Cardiac muscle cell (in vitro differentiated cells and primary cell): ENCODE measurements at places on chromosomes 11 and 22. TPM values are rescaled to one million over a fixed set of nuclear protein-coding genes. Genes with fewer than 3 reads are reported as not detected.

The KCNQ1 gene
- 7.8 and 18.6 TPM in 2 replicates for total RNA-seq

DNA sequence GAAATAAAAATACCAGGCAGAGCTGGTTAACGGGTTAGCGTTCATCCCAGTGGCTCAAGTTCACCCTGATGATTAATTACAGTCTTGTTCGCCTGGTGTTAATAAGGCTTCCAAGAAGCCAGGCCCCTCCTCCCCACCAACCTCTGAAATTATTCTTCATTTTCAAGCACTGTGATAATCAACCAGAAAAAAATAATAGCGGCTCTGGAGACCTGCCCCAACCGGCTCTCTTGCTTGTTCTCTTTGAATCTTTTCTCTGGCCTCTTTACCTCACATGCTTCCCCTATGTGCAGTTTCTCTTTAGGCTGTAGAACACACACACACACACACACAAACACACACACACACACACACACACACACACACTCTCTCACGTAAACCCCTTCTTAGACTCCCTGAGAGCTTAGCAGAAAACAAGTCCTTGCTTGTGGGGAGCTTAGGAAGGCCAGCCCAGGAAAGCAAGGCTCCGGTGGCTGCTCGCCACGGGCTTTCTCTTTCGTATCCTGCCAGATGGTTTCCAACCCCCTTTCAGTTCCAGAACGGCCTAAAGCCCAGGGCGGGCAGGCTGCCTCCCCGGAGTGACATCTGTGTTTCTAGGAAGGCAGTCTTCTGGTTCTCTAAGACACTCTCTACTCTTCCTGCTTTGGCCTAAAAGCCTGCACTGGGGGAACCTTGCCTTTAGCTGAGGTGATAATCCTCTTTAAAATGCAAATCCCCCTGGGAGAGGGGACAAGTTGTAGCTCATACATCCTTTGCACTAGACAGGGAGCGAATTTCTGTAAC lies 106.4 kb upstream of the SESN3 start:
- peak; percentile 82 for DNase-seq

DNA sequence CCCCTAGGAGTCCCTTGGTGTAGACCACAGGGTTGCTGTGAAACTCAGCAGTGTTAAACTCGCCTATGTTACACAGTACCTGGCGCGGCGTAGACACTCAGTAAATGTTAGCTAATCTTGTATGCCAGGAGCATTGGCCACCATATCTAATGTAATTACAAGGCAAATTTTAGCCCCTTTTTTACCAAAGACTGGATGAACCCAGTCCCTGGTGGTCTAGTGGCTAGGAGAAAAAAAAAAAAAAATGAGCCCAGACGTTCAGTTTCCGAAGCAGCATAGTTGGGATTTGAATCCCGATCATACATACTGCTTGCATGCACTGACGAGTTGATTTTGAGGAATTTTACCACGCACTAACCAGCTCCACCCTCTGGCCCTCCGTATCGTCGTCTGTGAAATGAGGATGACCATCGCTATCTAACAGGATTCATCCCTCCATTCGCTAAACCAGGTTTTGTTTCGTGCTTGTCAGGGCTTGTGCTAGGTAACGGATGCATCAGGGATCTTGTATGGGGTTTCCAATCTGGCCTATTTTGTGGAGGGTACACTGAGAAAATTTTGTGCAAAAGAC lies 688 bp downstream of the PTS start:
- DNase-seq = peak; percentile 2

DNA sequence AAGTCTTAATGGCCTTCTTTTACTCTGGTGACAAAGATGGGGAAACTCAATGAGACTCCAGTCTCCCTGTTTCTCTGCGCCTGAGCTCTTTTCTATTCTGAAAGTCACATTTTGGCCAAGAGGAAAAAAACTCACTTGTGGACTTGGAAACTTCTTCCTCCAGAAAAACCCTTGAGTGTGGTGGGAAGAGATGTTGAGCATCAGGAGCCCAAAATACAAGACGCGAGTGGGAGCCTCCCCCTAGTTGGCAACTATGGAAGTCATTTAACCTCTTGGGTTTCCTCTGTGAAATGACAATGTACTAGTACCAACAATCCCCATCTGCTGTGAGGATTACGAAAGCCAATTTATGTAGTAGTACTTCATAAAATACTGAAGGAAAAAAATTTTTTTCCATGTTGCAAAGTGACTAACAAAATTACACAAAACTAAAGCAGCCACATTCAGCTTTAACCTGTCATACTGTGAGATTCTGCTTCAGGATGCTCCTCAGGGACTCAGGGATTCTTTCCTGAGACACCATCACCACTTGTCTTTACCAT lies 524 bp upstream of the SLC25A17 start:
- no peak for DNase-seq

The TP53AIP1 gene
- 0.46 TPM in 1 of 2 replicates, not detected in the other for total RNA-seq

- peak; percentile 70 for DNase-seq
These were observed 105.3 kb upstream of the HSD17B12 start for GRCh38 chr11:43574949-43575912.

The NDUFS3 gene
- 79.1 and 128 TPM in 2 replicates for total RNA-seq

DNA sequence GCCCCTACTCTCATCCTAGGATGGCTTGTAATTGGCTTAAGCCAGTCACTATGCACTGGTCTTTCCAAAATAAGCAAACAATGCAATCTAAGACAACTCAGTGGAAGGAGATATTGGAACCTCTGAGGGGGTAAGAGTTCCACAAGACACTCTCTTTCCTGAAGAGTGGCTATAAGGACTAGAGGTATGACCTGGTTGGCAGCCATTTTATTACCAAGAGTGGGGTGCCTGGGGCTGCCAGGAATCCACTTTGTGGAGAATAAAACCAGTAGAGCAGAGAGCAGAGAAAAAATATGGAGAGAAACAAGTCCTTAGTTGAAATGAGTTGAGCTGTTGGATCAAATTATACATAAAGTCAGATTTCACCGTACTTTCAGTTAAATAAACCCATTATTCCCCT lies 38.8 kb upstream of the CAPRIN1 start:
- no peak for DNase-seq

GRCh38 chr22:37926771-37927636 lies 20.9 kb downstream of the MICALL1 start:
- no peak for DNase-seq

DNA sequence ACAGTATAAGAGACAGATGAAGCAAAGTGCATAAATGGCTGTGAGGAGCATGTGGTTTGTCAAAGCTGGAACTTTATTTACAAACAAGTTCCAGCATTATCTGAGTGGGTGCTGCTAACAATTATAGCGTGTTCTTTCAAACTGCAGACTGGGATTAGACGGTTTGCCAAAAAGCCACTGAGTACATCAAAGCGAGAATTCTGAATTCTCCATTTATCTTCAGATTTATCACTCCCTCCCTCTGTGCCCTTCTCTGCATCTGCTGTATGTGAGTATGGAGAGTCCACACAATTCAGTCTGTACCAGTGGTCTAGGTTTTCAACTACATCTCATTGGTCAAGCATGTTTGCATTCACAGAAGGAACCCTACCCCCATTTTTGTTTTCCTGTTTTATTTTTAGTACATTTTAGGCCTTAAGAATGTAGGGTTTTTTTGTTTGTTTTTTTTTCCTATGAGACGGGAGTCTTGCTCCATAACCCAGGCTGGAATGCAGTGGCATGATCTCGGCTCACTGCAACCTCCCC lies 18.1 kb upstream of the INCENP start:
- peak; percentile 69 for DNase-seq

DNA sequence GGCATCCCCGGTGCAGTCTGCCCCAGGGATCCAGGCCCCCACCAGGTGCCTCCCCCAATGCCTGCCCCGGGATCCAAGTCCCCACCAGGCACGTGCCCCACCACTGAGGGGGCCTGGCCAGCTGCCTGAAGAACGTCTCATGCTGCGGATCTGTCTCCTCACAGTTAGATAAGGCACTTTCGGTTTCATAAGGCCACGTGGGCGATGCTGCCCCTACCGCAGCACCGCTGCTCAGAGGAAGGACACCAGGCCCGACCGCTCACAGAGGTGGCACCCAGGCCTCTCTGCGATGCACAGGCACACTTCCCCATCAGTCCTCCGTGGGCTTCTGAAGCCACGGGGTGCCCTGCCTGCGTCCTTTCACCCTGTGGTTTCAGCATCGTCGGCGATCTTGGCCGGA lies 68.1 kb upstream of the BID start:
- DNase-seq = no peak

DNA sequence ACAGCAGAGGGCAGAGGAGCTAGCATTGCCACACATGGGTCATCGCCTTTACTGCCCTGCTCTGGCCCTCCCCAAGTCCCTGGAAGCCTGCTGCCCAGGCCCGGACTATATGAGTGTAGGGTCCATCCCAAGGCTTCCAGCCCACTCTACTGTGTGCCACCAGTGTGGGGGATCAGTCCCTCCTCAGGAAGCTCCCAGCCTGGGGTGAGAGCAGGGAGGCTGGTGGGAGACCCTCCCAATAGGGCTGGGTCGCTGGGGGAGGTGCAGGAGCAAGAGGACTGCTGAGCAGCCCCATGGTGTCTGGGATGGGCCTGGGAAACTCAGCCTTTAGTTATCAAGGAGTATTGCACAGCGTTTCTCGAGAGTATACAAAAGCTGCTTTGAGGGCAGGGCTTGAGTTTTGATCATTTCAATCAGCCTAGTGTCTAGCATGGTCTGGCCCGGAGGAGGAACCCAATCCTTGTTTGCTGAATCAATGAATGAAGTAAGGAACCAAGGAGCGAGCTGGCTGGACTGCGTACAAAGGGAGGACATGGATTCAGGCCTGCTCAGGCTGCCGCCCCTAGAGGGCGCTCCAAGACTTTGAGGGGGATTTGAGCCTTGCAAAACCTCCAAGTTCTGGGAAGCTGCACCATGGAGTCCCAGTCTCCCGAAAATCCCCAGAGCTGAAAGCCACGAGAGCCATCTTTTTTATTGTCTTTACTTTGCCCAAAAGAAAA lies 89.0 kb upstream of the PARVA start:
- DNase-seq = peak; percentile 95

The CASP12 gene
- not detected in 2 replicates for total RNA-seq

GRCh38 chr22:37416827-37417226 lies 10.5 kb downstream of the ELFN2 start:
- DNase-seq = peak; percentile 28

GRCh38 chr11:85902353-85902752 lies 47.2 kb downstream of the CCDC83 start:
- no peak for DNase-seq

The GRAMD4 gene
- total RNA-seq = 49.3 and 79.3 TPM in 2 replicates

- DNase-seq = no peak
These were observed 88.4 kb downstream of the UBASH3B start for GRCh38 chr11:122743949-122744348.

- no peak for DNase-seq
These were observed 154.9 kb downstream of the TEAD1 start for GRCh38 chr11:12829131-12829530.

DNA sequence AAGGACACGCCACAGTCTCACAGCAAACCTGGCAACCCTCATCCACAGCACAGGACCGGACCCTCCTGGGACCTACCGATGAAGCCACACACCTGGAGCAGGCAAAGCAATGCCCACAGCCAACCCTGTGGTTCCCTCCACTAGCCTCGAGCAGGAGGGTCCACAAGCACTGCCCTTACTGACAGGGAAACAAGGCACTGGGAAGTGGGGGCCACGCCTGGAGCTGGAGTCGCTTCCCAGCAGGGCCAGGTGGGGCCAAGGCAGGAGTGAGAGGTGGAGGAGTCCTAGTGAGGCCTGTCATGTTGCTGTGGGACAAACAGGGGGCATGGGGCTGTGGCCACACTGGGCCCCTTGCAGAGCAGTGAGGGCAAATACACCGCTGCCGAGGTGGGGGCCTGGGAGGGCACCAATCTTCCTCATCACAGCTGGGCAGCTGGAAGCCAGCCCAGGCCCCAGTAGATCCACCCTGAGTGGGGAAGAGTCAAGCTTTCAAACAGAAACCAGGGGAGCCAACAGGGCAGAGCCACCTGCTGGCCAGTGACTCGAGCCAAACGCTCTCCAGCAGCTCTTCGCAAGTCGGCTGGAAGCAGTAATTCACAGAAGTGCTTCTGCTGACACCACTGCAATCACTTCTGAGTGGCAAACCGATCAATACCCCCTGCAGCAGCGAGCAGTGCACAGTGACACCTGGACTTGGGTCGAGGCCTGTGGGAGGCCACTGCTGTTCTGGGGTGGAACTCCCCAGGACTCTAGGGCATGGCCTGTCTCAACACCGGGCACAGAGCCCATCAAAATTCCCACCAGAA lies 13.7 kb downstream of the SULT4A1 start:
- peak; percentile 72 for DNase-seq

DNA sequence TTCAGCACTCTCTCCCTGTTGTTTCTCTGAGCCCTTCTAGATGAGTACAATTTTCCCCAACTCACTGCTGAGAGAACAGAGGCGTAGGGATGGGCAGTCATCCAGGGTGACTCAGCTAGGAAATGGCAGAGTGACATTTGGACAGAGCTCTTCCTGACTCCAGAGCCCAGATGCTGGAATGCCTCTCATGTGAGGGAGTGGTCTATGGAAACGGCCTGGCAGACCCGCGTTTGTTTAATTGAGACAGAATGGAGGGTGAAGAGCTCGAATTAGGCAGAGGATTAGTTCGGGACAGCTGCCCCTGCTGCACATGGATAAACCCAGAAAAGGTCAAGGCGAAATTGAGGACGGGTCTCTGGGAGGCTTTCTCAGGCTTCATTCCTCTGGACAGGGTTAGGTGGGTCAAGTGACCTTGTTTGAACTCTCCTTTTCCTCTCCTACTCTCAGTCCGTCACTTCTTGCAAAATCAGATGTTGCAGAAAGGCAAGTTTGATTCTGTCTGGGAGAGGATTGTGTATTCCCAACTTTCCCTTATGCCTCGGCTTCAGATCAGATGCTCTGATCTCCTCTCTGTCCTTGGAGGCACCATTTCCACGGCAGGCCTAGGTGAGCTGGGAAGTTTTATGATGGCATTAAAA lies 7.6 kb upstream of the LMO2 start:
- peak; percentile 46 for DNase-seq

DNA sequence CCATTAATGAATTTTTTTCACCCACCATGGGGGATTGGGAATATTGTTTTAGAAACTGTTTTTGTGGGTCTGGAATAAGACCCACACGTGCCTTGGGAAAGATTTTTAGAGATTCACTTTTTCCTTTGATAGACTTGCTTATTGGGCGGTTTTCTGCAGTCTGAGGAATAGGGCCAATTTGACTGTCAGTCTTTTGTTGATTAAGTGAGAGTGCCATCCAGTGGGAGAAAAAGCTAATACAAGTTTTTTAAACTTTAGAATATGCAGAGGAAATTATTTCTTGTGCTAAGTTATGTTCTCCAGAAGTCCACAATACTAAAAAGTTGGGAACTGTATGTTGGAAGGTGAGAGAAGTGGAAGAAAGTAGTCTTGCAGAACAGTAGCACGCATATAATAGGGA lies 56.1 kb downstream of the PRMT3 start:
- DNase-seq = peak; percentile 52

DNA sequence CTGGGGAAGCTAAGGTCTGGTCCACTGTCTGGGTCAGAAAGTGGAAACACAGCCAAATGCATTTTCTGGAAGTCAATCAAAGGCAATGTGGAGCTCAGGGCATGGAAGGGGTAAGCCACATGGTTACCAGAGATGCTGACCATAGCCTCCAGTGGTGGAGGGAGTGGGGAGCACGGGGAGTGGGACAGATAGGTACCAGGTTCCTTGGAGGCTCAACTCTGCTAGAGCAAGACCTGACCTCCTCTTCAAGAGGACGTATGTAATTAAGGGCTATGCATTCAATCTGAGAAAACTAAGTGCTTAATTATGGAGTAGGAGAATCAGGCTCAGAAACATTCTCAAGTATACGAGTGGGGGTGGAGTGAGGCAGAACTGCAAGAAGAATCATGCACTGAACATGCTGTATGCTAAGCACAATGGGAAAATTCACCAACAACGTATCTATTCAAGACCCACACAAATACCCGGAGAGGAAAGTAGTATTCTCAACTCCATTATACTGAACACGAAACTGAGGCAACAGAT lies 65.2 kb upstream of the PHOX2A start:
- no peak for DNase-seq
